CD14-positive monocyte (primary cell): ENCODE measurements at places on chromosomes 7 and 10.

- H3K27ac ChIP-seq: no peak overlapping the region
- no peaks in the 10 kb centered on the region for H3K36me3 ChIP-seq
- no peaks in the 10 kb centered on the region for H3K4me1 ChIP-seq
- no peak overlapping the region for H3K4me3 ChIP-seq
These were observed 96.8 kb upstream of the ZNF92 start for GRCh38 chr7:65276822-65277221.

DNA sequence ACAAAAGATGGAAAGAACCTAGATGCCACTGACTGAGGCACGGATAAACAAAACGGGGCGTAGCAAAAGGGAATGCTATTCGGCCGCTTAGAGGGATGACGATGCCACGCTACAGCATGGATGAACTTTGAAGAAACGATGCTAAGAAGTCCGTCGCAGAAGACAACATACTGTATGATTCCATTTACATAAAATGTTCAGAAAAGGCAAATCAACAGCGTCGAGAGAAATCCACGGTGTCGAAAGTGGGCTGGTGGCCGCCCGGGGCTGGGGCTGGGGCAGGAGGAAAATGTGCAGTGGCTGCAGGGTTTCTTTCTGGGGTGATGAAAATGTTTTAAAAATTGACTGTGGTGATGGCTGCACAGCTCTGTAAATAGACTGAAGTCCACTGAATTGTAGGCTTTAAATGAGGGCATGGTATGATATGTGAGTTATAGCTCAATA, 24.1 kb downstream of the GNA12 start:
- H3K27me3 ChIP-seq: no peaks in the 10 kb centered on the region
- peak overlapping the region; percentile 80 for H3K27ac ChIP-seq
- H3K4me1 ChIP-seq: peaks cover 7% of the 10 kb centered on the region
- no peak for DNase-seq

DNA sequence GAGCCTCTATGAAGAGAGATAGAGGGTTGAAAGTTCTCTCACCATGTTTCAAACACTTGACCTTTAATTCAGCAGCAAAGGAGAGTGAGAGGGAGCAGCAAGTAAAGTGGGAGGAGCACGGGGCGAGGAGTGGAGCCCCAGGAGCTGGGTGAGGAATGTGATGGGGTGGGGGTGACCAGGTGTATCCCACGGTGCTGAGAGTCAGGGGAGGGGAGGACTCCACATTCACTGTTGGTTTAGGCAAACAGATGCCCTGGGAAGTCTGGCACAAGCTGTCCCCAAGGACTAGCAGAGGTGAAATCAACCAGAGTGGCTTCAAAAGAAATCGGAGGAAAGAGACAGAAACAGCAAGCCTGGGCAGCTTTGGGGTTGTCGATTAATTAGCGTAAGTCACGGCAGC, 101.8 kb upstream of the PITRM1 start:
- no peak for DNase-seq
- no peaks in the 10 kb centered on the region for H3K27me3 ChIP-seq
- no peak overlapping the region for H3K4me3 ChIP-seq
- H3K27ac ChIP-seq: no peak overlapping the region

GRCh38 chr7:100367676-100368613, 5.3 kb upstream of the PILRA start:
- peak; percentile 64 for DNase-seq
- peak overlapping the region; percentile 98 for H3K27ac ChIP-seq
- peaks cover 85% of the 10 kb centered on the region for H3K4me1 ChIP-seq
- no peak overlapping the region for H3K4me3 ChIP-seq
- peaks cover 3% of the 10 kb centered on the region for H3K36me3 ChIP-seq

DNA sequence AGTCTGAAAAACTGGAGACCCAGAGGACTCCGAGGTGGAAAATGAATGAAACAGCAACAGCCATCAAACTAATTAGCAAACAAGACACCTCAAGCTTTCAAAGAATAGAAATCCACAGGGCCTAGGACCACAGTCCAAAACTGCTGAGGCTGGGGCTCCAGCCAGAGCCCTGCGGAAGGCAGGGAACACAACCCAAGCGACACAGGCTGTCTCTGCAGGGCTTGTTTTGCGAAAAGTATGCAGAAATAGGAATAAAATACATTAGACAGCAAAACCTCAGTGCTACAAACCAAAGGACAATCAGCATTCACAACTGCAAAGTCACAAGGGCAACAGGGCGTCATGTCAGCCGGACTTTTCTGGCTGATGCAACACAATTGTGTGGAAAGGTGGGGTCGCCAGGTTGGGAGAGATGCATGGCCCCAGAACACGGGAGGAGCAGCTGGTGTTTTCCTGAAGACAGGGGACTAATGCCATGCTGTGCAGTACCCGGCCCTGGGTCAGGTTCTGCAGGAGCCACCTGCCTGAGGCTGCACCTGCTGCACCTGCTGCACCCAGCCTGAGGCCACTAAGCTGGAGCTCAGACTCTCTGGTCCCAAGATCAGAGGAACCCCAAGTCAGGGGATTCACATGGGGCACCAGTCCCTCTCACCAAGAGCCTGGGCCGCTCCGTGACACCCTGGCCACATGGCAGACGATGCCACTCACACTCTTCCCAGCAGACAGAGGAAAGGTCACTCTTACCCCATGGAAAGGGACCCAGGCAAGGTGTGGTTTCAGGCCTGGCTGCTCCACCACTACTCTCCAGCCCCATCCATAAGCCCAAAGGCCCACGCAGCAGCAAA, 74.2 kb downstream of the MAD1L1 start:
- no peak overlapping the region for H3K27ac ChIP-seq
- DNase-seq: no peak
- H3K4me3 ChIP-seq: no peak overlapping the region
- H3K36me3 ChIP-seq: no peaks in the 10 kb centered on the region
- no peaks in the 10 kb centered on the region for H3K4me1 ChIP-seq

DNA sequence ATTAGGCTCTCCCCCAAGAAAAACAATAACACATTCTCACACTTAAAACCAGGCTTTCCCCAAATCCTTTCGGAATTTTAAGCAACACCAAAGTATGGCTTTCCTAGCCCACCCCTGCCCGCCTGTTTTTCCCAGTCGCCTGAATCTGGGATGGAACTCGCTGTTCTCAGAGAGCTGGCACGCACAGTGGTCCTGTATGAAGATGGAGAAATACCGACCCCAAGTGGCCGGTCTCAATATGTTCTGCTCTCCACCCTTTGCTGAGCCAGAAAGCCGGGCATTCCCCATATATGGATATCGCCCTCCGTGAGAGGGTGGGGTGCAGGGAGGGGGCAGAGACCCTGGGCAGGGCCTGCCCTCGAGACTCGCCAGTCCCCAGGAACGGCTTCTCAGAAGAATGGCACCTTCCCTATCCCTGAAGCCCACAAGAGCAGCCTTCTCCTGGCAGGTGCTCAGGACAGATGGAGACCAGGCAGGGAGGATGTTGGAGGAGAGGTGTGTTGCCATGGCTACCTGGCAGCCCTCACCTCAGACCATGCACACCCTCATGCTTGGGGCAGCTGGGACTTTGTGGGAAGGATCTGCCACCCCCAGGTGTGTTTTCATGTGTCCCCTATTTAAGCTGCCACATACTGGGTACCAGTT, 3.4 kb downstream of the TACR2 start:
- no peaks in the 10 kb centered on the region for H3K27me3 ChIP-seq
- H3K4me1 ChIP-seq: peaks cover 11% of the 10 kb centered on the region
- H3K4me3 ChIP-seq: no peak overlapping the region

- H3K27me3 ChIP-seq: no peaks in the 10 kb centered on the region
- H3K36me3 ChIP-seq: no peaks in the 10 kb centered on the region
- no peak overlapping the region for H3K4me3 ChIP-seq
These were observed 174.5 kb downstream of the WDR37 start for GRCh38 chr10:1230592-1231275.

GRCh38 chr7:32212321-32212720, 142.1 kb upstream of the PDE1C start:
- no peaks in the 10 kb centered on the region for H3K4me1 ChIP-seq
- H3K4me3 ChIP-seq: no peak overlapping the region
- H3K27ac ChIP-seq: no peak overlapping the region

GRCh38 chr7:90492250-90492649, 22.8 kb downstream of the PTTG1IP2 start:
- no peaks in the 10 kb centered on the region for H3K4me1 ChIP-seq
- H3K27ac ChIP-seq: no peak overlapping the region
- H3K36me3 ChIP-seq: no peaks in the 10 kb centered on the region
- H3K4me3 ChIP-seq: no peak overlapping the region

- no peaks in the 10 kb centered on the region for H3K36me3 ChIP-seq
- H3K4me1 ChIP-seq: no peaks in the 10 kb centered on the region
- no peak for DNase-seq
- no peaks in the 10 kb centered on the region for H3K27me3 ChIP-seq
These were observed 166.3 kb upstream of the RHOBTB1 start for GRCh38 chr10:61110188-61110844.

- no peak overlapping the region for H3K27ac ChIP-seq
- no peaks in the 10 kb centered on the region for H3K4me1 ChIP-seq
- H3K4me3 ChIP-seq: no peak overlapping the region
- H3K27me3 ChIP-seq: no peaks in the 10 kb centered on the region
These were observed 82.6 kb downstream of the ATE1 start for GRCh38 chr10:121845044-121845784.

DNA sequence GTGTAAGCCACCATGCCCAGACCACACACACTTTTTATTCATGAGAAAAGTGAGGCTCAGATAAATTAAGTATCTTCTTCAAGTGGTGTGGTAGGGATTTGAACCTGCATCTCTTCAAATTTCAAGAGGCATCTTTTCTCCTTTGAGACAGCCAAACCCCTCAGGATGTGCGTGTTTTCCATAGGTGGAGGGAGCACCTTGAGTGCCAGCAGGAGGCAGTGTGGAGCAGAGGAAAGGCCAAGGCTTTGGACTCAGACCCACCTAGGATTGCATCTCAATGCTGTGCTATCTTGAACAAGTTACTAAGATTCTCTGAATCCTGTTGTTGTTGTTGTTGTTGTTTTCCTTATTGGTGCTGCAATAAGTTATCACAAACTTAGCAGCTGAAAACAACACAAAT, 40.2 kb upstream of the MYL10 start:
- H3K36me3 ChIP-seq: no peaks in the 10 kb centered on the region
- H3K4me3 ChIP-seq: no peak overlapping the region
- DNase-seq: no peak
- no peak overlapping the region for H3K27ac ChIP-seq
- no peaks in the 10 kb centered on the region for H3K4me1 ChIP-seq

DNA sequence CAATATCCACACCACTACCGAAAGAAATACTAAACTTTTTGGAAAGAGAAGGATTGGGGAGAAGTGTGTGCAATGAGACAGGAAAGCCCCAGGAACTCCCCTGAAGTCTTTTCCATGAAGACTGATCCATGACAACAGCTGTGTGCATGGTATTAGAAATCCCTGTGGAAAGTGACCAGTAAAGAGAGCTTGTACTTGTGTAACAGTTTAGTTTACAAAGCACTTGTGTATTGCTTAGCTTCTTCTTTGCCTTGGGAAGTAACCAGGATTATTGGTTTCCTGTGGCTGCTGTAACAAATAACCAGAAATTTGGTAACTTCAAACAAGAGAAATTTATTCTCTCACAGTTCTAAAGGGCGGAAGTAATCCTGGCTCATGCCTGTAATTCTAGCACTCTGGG, 18.8 kb downstream of the TFAM start:
- no peak overlapping the region for H3K4me3 ChIP-seq
- no peaks in the 10 kb centered on the region for H3K4me1 ChIP-seq
- no peak overlapping the region for H3K27ac ChIP-seq
- no peaks in the 10 kb centered on the region for H3K36me3 ChIP-seq
- no peaks in the 10 kb centered on the region for H3K27me3 ChIP-seq

DNA sequence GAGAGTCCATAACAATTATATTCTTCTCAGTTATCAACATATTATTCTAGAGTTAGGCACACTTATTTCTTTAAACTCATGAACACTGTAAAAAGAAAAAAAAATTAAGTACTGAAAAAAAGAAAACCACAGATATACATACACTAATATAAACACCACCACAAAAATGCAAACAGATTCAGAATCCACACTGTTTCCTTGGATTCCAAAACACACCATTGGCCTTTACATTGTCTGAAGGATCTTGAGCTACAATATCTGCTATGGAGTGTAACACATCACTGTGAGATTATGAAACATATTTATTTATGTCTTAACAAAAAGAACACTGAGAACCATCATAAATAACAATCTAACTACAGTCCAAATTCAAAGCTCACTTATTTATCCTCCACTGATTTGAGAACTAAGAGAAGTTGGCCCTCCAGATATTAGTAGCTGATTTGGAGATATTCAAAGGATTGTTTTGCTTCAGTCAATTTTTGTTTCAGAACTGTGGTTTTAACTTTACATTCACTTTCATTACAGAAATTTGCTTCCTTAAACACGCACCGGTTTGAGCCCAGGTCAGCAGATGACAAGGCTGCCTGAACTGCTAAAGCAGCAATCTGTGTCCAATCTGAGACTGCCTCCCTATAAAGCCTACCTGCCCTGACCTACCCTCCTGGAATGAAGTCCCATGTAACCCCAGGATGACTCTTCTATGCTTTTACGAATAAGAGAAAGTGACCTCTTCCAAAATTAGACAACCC, 47.0 kb upstream of the CDK1 start:
- H3K4me1 ChIP-seq: peaks cover 7% of the 10 kb centered on the region
- H3K27me3 ChIP-seq: peaks cover 22% of the 10 kb centered on the region
- H3K27ac ChIP-seq: no peak overlapping the region
- peak overlapping the region; percentile 79 for H3K4me3 ChIP-seq

DNA sequence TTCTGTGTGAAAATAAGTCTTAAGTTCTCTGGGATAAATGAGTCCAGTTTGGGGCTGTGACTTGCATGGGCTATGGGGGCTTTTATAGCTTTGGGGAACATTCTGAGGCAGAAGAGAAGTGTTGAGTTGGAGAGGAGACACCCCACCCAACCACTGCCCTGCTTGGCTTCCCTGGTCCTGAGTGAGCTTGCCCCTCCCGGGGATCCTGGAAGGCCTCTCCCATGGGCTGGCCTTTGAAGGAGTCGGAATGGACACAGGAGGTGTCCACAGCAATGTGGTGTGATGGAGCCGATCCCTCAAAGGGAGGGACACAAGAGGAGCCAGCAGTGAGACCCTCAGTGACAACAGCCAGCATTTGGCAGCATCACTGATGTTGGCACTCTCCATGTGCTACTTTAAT, 89.8 kb downstream of the GLRX3 start:
- H3K27me3 ChIP-seq: no peaks in the 10 kb centered on the region
- H3K36me3 ChIP-seq: no peaks in the 10 kb centered on the region
- no peaks in the 10 kb centered on the region for H3K4me1 ChIP-seq
- no peak overlapping the region for H3K27ac ChIP-seq
- H3K4me3 ChIP-seq: no peak overlapping the region

DNA sequence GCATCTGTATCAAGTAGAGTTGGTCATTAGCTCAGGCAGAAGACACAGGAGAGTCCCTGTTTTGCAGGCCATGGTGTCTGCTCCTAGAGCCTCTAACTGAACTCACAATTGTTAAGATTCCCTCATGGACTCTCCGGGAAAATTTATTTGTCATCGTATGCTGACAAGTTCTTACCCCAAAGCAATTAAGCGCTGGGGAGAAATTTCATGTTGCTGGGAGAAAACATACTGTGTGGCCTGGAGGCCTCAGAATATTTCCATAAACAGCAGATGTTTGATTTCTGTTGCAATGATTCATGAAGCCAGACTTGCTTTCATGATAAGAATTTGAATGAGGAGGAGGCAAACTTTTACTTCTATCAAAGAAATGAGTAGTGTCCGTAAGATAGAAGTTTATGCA, 583.2 kb downstream of the GATA3 start:
- DNase-seq: no peak
- no peaks in the 10 kb centered on the region for H3K36me3 ChIP-seq
- no peak overlapping the region for H3K4me3 ChIP-seq
- H3K4me1 ChIP-seq: no peaks in the 10 kb centered on the region

GRCh38 chr7:142811154-142811737, 40.5 kb downstream of the PRSS2 start:
- no peaks in the 10 kb centered on the region for H3K36me3 ChIP-seq
- no peaks in the 10 kb centered on the region for H3K4me1 ChIP-seq
- H3K4me3 ChIP-seq: no peak overlapping the region
- H3K27me3 ChIP-seq: peaks cover 5% of the 10 kb centered on the region
